Activated CD8-positive, alpha-beta T cell treated with anti-CD3 and anti-CD28 coated beads, Interleukin-2, amount 10 ng/mL, durations not matched to agents 7 days and 5 days (primary cell): ENCODE measurements at places on chromosomes 6 and 20.

- no peak for DNase-seq
Observed at GRCh38 chr20:13671916-13672378, 33.2 kb upstream of the TASP1 start.

GRCh38 chr6:78322068-78322845 is 545.1 kb upstream of the IRAK1BP1 start:
- no peak for DNase-seq

- no peak for DNase-seq
Observed at GRCh38 chr20:36074983-36075382, 79.6 kb upstream of the EPB41L1 start.

GRCh38 chr20:61499859-61500554 is 247.9 kb downstream of the CDH4 start:
- no peak for DNase-seq

DNA sequence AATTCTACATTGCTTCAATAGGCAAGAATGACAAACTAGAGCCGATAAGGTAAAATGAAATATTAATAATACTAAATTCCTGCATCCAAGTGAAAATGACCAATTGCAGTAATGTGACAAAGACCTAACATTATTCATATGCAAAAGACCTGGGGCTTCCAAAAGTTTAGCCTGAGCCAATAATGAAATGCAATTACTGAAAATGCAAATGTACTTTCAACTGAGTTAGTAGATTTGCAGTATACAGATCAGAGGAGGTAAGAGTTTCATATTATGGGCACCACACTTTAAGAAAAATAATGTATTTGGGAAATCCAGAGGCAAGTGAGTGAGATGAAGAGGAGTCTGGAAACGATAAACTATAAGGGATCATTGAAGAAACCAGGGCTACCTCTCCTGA is 193.7 kb upstream of the GMDS start:
- DNase-seq = no peak

DNA sequence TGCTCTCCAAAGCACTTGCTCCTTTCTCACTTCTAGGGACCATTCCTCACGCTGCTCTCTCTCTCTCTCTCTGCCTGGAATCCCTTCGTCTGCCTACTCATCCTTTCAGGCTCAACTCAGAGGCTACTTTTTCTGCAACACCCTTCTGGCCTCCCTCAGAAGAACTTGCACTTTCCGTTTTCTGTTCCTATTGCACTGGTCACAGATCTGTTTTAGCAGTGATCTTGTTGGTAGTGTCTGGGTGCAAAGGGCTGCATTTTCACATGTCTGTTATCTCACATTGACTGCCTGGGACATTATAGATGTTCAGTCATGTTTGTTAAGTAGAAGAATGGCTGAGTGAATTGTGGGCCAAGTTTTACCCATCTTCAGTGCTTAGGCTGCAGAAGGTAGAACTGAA is 63.5 kb downstream of the RIN2 start:
- no peak for DNase-seq

GRCh38 chr6:126077810-126078776 is 91.8 kb downstream of the TRMT11 start:
- DNase-seq = no peak

DNA sequence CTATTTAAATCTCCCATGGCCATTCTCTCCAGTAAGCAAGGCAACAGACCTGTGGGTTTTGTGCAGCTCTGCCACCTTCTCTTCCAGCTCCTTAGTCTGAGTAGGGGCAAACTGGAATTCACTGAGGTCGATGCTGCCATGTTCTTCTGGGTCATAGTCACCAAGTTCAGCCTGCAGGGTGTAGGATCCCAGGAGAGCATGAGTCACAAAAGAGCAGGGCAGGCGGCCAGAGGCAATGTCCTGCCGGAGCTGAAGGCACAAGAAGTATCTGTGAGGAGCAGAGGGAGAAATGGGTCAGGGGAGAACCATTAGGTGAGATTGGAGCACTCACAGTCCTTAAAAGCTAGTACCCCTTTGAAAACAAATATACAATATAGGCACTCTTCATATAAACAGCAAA is 73.7 kb downstream of the SMLR1 start:
- DNase-seq = no peak

- no peak for DNase-seq
Observed at GRCh38 chr6:13814938-13815575, 700 bp upstream of the MCUR1 start.

- DNase-seq = no peak
Observed at GRCh38 chr6:56659721-56660380, 17.2 kb upstream of the DST start.

DNA sequence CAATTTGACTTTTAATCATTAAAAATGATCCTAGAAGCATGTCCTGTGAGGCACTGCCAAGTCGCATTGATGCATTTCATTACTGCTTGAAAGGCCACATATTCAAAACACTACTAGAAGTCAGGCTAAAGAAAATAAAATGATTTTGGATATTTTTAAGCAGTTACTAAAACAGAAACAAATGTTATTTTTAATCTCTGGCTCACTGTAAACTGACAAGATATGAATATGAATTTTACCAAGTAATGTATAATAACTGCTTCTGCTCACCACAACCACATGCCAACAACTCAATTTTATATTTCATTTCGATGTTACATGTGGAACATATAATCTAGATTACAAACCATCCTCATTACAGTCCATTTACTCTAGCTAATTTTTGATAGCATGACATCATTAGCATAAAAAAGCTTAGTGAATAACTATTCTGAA is 90.6 kb downstream of the ATXN1 start:
- no peak for DNase-seq

- no peak for DNase-seq
Observed at GRCh38 chr20:37688093-37688492, 5.7 kb upstream of the CTNNBL1 start.

DNA sequence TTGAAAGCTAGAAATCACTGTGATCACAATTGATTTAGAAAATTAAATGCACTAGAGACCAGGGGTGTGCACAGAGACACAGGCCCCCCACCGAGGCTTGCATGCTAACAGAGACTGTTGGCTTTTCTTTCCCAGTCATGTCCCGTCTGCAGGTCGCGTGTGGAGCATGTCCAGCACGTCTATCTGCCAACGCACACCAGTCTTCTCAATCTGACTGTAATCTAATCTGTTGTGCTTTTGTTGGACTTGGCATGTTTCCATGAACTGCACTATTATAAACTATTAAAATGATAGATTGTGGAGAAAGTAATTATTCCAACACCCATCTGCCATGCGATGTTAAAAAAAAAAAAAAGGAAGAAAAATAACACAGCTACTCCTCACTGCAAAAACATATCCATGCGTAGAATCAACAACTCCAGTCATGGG is 17.7 kb downstream of the MYLIP start:
- no peak for DNase-seq

DNA sequence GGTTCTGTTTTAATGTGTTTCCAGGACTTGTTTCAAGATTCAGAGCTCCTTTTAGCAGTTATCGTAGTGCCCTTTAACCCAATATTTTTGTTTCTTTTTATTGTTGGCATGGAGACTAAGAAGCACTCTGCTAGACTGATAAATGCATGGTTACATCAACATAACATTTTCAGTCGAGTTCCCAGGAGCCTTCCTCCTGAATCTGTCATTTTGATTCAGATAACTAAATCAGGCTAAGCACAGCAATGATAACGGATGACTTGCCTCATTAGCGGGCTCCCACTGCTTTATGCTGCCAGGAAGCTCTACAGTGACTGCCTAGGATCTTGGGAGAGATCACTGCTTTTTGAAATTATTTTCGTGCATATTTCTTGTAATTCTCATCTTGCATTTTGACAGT is 772.8 kb upstream of the GJE1 start:
- DNase-seq = no peak

DNA sequence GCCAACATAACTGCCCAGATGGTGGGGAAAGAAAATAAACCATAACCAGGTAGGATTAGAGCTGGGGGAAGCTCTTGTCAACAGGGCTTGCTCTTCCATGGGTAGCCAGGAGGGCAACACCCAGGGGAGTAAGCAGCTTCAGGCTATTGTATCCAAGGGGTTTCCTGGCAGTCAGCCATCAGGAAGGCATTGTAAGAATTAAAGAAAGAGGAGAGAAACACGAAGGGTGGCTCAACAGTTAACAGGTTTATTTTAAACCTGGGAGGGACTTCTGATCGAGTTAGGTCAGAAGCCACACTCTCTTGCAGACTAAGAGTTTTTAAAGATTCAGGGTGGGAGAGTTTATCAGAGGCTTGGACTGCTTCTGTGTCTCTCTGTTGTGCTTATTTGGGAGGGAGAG is 114.2 kb downstream of the QRSL1 start:
- DNase-seq = no peak

DNA sequence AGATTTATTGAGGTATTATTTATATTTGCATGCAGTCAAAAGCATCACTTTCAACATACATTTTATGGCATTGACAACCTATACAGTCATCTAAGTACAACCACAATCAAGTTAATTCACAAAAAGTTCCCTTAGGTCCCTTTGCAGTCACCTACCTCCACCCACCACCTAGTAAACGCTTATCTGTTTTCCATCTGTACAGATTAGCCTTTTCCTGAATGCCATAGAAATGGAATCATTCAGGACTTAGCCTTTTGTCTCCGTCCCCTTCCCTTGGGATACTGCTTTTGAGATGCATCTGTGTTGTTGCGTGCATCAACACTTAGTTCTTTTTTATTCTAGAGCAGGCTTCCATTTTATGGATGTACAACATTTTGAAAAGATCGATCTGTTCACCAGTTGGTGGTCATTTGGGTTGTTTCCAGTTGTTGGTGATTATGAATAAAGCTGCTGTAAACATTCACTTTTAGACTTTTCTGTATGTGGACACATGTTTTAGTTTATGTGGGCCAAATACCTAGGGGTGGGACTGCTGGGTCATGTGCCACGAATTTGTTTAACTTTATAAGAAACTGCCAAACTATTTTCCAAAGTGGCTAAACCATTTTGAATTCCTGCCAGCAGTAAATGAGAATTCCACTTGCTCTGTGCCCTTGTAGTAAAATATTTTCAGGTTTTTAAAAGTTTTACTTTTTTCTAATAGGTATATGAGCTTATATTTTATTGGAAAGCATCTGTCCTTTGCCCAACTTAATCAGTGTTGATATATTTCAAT is 17.6 kb upstream of the IFNGR1 start:
- DNase-seq = no peak

DNA sequence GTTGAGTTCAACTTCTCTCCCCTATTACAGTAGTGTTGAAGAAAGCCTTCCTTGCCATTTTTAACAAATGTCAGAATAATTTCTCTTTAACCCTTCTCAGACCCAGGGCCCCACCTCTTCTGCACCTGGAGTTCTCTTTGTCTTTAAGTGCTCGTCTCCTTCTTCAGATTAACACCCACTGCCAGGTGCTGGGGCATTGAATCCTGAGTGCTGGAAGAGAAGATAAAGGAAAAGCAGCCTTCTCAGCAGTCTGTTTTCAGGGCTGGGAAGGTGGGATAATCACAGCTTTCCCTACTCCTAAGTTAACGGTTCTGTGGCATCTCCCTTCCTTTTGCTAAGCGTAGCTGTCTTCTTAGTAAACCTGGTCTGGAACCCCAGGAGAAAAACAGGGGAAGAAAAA is 114.6 kb upstream of the TAB2 start:
- DNase-seq = no peak

DNA sequence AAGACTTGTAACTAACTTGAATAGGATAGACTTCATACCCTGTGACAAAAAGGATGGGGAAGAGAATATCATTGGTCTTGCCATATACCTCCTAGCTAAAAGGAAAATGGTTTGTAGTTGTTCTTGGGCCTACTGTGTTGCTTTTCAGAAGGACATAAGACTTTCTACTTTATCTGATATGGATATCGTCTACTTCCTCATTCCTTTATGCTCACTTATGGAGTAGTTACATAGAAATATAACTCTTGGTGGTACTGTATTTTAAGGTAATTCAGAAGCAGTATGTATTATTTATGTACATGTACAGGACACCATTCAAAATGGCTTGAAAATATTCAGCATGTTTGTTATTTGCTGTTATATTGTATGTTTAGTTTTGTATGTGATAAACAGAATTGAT is 8.0 kb downstream of the FAM217B start:
- no peak for DNase-seq
